ENCODE measurements at places on chromosomes 5 and 9.

DNA sequence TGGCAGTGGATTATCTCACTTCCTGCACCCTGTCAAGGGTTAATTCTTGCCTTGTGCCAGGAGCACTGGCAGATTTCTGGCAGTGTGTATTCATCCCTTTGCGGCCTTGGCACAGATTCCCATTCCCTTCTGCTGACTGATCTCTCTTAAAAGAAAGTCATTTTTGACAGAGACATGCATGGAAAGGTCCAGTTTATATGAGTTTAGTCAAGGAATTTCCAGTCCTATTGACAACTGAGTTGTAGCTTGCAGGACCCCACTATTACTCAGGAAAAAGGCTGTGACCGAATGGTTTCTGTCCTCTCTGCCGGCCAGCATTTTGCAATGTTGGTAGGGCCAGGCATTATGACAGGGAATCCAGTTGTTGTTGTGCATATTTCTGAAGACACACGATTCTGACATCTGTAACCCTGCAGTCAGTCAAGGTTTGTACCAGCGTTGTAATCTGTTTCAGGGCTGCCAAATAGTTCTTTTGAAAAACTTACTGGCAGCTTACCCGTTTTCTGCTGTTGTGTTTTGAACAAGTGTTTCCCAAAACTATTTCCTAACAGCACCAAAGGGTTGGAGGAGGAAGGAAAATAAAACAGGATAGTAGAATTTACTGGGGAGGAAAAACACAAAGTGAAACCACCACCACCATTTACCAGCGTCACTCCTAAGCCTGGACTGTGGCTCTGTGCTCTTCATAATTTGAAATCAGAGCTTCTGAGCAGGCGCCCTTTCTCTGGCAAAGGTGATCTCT, 243.4 kb upstream of the KLF4 start:
- DNase-seq, result no peak

GRCh38 chr5:155556700-155557099, 543.1 kb downstream of the KIF4B start:
- DNase-seq, result no peak

- no peak for DNase-seq
Measured at GRCh38 chr5:136891175-136891972, 526.0 kb upstream of the TRPC7 start.

GRCh38 chr9:4967523-4967922, 17.5 kb upstream of the JAK2 start:
- DNase-seq, result no peak

DNA sequence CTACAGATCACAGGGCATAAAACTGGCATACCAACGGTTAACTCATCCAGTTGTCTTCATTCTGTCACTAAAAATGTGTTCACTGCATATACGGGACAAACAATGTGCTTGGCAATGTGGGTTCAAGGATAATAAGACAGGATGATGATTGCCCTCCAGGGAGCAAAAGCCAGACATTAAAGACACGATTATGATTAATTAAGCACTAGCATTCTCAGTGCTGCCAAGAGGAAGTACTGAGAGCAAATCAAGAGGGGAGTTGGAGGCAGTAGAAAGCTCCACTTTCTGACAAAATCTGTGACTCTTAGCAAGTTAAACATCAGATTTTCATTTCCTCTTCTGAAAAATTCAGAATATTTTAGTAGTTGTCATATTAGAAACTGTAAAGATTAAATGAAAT, 9.0 kb upstream of the IFNA8 start:
- DNase-seq, result no peak

GRCh38 chr5:132816554-132816953, 3.5 kb downstream of the SOWAHA start:
- DNase-seq, result no peak

DNA sequence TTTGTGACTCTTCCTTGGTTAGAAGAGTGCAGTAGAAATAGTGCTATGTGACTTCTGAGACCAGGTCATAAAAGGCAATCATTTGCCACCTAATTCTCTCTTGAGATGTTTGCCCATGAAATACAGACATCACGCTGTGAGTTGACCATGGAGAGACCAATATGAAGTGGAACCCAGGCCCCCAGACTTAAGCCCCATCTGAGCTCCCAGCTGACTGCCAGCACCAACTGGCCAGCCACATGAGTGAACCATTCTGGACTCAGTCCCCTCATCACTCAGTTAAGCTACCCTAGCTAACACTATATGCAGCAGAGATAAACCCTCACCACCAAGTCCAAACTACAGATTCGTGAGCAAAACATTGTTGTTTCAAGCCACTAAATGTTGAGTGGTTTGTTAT, 60.7 kb upstream of the NIPBL start:
- no peak for DNase-seq

GRCh38 chr5:128446-128845, 36.5 kb downstream of the PLEKHG4B start:
- DNase-seq, result no peak

GRCh38 chr5:112579599-112580170, 158.0 kb upstream of the APC start:
- no peak for DNase-seq

GRCh38 chr5:96064877-96065276, 103.2 kb upstream of the ELL2 start:
- no peak for DNase-seq

- no peak for DNase-seq
Measured at GRCh38 chr9:4243877-4244812, 55.7 kb downstream of the GLIS3 start.

DNA sequence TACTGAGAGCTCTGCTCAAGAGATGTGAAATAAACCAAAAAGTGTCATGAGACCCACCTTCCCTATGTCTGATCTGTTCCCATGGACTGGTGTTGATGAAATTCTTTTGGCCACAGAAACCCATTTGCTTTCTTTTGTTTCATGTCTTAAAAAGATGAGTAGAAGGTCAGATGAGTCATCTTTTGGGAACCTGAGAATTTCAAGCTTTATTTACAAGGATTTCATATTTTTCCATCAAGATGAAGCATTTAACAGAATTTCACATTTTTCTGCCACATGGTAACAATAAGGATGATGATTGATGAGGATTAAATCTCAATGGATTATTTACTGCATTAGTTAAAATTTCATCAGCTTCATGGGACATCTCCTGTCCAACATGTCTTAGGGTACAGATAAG, 337.8 kb downstream of the DEPDC1B start:
- no peak for DNase-seq

DNA sequence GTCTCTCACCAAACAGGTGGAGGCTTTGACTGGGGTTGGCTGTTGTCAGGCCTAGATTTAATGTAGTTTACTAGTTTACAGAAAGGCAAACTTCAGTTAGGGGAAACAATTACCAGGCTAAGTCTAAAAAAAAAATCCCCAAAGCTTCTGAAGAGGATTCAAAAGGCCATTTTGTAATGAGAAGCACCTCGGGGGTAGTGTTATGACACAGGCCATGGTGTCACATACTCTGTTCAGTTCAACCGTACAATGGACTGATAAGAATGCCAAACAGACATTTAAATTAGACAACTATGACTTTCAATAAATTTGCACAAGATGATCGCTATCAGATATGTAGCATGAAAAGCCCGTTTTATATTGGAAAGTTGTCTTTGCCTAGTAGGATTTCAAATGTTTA, 120.1 kb upstream of the PCA3 start:
- no peak for DNase-seq

GRCh38 chr5:52469835-52470234, 317.9 kb upstream of the ITGA1 start:
- DNase-seq, result no peak

DNA sequence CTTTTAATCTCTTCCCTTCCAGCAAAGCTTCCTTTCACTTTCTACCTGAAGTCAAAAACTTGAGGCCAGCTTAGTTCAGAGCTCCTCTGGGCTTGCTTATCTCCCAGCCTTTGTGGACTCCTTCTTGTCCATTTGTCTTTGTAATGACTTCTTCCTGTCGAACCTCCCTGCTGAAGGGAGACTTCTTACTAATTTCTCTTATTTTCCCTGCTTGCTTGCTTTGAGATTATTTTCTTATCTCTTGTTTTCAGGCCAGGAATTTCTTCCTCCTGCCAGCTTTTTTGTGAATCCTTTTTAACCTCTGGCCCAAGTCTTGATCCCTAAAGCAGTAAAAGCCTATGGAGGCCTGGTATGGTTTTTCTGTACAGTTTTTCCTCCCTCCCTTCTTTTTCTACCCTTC, 46.8 kb upstream of the DHFR start:
- no peak for DNase-seq

- DNase-seq, result no peak
Measured at GRCh38 chr5:91223886-91224285, 159.2 kb downstream of the ARRDC3 start.

- no peak for DNase-seq
Measured at GRCh38 chr5:83848941-83849340, 128.3 kb upstream of the HAPLN1 start.
